ENCODE measurements at places on chromosomes 1 and 21. TPM values are rescaled to one million over a fixed set of nuclear protein-coding genes. Genes with fewer than 3 reads are reported as not detected.
A peak's percentile ranks its signal among the peaks of the same experiment; 100 is the strongest.

DNA sequence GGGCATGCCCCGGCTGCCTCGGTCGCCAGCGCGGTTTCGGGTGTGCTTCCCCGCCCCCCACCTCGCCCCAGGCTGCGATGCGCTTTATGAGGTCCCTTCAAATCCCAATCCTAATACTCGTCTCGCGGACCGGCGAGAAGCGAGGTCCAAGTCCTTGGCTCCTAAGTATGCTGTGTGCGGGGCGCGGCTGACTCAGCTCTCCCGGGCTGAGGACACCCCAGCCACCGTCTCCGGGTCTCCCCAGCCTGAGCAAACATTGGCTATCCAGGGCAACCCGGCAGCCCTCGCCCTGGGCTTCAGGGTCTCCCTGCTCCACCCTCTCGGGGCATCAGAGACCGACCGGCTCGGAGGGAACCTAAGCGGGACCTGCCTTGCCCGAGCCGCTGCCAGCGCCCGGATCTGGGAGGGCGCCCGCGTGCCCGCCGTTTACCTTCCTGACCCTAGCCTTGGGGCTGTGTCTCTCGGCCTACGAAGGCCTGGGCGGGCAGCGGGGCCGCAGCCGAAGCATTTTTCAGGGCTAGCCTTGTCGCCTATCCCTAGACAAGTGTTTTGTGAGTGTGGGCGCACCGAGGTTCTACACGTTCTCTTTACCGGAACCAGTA is 1.2 kb downstream of the ITPKB start:
- ATAC-seq = peak; percentile 37

The AKR7A3 gene
- 0.84 TPM for total RNA-seq

GRCh38 chr1:8315573-8316475 is 2.1 kb upstream of the SLC45A1 start:
- ATAC-seq = no peak

The CHIA gene
- not detected for total RNA-seq

DNA sequence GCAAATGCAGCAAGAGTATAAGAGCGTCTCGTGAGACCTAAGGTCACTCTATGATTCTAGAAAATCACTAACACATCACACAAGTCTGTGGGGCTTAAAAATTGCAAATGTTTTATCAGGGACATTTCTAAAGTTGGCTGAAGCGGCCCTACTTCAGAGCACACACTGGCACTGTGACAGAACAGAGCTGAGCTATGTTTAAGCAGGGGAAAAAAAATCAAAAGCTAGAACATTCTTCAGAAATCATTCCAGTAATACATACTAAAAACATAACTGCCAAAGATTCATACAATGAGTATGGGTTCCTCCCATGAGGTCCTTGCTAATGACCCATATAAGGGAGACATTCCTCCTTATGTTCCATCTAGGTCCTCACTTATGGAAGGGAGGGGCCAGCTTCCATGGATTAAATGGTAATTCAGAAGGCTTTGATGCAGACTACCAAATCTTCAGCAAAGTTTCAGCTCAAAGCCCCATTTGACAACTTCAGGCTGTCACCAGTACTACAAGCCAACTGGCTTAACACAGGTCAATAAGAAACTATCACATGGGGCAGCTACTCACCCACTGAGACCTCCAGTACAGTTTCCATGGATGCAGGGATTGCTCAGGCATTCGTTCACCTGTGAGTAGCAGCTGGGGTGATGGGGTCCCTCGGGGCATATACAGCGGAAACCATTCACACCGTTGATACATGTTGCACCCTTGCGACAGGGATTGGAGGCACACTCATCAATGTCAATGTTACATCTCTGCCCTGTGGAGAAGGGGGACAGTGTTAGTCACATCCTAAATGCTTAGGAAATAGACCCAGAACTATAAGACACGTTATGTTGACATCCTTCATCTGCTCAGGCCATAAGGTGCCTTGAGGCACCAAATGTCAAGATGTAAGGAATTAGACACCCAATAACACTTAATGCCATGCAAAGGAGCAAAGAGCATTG is 58.4 kb upstream of the ADAM30 start:
- ATAC-seq = no peak

The RNF187 gene
- 33.9 TPM for total RNA-seq
